ENCODE measurements at places on chromosomes 1 and 21.

- DNase-seq: no peak
Measured at GRCh38 chr21:16837721-16838120, 675.1 kb upstream of the CXADR start.

GRCh38 chr1:147071142-147071541, 101.1 kb downstream of the PRKAB2 start:
- DNase-seq: no peak

DNA sequence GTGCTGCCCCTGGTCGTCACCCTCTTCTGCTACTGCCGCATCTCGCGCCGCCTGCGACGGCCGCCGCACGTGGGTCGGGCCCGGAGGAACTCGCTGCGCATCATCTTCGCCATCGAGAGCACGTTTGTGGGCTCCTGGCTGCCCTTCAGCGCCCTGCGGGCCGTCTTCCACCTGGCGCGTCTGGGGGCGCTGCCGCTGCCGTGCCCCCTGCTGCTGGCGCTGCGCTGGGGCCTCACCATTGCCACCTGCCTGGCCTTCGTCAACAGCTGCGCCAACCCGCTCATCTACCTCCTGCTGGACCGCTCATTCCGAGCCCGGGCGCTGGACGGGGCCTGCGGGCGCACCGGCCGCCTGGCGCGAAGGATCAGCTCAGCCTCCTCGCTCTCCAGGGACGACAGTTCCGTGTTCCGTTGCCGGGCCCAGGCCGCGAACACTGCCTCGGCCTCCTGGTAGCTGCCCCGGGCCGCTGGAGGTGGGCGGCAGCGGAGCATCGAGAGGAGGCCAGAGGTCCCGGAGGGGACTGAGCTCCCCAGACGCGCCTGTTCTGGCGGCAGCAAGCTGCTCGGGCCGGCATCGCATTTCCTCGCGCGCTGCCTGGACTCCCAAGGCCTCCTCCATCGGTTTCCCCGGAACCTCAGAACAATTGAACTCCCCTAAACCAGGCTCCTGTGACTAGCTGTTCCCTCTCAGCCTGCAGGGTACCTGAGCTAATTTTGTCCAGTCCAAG, 1.1 kb downstream of the GPR25 start:
- no peak for DNase-seq

- no peak for DNase-seq
Measured at GRCh38 chr1:61638911-61639605, 85.9 kb downstream of the TM2D1 start.

DNA sequence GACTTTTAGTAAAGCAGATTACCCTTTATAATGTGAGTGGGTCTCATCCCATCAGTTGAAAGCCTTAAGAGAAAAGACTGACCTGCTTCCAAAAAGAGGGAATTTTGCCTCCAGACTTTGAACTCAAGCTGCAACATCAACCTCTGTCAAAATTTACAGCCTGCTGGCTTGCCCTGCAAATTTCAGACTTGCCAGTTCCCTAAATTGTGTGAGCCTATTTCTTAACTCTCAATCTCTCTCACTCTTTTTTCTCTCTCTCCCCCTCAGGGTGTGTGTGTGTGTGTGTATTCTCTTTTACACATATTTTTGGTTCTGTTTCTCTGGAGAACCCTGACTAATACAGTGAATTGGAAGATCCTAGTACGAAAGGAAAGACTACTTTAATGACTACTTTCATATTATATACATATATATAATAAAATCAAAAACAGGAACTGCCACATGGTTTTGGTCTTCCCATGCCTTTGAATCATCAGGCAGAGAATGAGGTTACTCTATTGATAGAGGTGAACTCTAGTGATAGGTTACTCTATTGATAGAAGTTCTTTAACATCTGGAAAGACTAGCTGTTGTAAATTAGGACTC, 6.4 kb downstream of the OR2C3 start:
- peak; percentile 15 for DNase-seq

- DNase-seq: peak; percentile 53
Measured at GRCh38 chr1:40421431-40422384, 28.6 kb upstream of the ZFP69B start.

GRCh38 chr1:216210081-216210480, 213.2 kb downstream of the USH2A start:
- no peak for DNase-seq

- DNase-seq: no peak
Measured at GRCh38 chr1:227459977-227460376, 103.4 kb upstream of the ZNF678 start.

DNA sequence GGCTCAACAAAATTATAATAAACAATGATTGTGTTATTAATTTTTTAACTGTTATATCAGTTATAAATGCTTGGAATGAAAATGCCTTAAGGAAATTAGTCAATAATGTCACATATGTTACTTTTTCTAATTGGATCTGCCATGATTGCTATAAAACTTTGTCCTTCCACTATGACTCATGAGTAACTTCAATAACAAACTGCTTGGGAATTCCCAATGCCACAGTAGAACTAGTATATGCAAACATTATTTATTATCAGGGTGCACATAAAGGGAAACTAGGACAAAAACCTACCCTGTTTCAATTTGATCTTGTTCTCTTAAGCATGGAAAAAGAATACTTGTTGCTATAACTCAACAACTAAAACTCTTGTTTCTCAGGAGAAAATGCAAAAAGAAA, 59.1 kb upstream of the PDC start:
- DNase-seq: no peak

DNA sequence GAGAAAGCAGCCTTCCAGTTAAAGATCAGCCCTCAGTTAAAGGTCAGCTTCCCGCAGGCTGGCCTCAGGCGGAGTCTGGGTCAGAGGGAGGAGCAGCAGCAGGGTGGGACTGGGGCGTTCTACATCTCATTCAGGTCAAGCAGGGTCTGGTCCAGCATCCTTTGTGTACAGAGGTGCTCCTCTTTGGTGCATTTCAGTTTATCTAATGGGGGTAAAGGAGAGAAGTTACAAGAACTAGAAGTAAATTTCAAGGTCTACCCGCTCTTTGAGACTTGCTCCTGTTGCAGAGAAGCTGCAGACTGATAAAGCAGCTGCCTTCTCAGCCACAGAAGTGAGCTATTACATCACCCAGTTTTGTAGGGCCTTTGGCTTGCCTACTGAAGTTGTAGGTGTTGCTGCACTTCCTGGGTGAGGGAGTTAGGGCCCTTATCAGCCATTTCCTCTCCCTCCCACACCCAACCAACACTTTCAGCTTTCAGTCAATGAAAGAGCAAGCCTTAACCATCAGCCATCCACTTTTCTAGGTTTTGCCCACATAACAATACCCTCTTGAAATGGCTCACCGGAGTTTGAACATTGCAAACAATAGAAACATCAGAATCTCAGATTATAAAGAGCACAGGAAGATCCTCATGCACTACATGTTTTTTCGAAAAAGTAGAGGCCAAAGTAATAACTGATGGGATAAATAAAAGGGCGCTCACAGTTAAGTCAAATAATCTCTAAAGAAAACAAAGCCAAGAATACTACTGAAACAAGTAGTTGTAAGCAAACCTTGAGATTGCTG, 2.8 kb upstream of the NUP210L start:
- peak; percentile 87 for DNase-seq

DNA sequence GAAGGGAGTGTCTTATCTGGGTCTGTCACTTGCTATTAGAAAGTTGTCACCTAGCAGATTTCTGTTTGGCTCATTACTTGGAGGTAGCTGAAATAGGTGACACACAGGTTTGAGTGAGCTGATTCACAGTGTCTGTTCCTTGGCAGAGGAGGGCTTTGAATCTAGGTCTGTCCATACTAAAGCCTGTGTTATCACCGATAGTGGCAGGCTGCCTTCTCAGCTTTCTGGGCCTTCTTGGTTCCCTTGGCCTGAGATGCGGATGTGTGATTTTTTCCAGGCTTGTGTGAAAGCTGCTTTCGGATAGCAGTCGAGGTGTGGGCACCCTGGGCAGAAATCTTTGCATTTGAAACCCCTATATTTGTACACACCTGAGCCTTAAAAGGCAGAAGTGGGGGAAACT, 73.9 kb downstream of the ACTL8 start:
- no peak for DNase-seq

DNA sequence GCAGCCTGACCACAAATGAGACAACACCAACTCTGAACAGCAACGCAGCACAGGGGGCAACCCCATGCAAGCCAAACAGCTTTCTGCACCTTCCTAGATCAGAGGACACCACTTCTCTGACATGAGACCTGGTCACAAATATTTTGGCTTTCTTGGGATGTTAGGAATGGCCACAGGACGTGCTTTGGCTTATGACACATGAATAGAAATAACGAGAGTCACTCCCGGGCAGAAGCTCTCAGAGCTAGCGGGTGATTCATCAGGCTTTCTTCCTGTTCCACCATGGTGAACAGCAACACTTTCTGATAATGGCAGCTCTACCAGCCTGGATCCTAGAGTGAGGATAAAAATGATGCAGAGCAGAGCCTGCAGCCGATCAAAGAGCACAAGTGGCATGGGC, 39.4 kb downstream of the PAFAH2 start:
- no peak for DNase-seq

DNA sequence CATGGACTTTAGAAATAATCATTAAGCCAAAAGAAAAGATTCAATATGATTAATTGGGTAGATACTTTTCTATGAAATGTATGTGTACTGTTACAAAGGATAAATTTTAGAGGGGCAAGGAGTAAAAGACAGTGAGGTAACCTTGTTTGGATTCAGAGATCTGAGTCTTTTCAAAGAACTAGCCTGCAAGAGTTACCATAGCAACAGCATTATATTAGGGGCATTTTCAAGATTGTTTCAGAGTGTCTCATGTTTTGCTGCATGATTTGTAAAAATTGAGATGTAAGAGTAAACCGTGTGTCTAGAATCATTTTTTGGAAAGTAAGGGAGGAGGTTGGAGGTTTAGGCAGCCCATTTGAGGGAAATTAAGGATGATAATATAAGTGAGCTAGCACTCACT, 70.6 kb upstream of the KIAA1614 start:
- no peak for DNase-seq

GRCh38 chr1:248343451-248343850, 5.1 kb upstream of the OR14C36 start:
- no peak for DNase-seq
